CD4-positive, alpha-beta T cell treated with Interferon gamma for 1 hour (primary cell): ENCODE measurements at places on chromosomes 5 and 9.

DNA sequence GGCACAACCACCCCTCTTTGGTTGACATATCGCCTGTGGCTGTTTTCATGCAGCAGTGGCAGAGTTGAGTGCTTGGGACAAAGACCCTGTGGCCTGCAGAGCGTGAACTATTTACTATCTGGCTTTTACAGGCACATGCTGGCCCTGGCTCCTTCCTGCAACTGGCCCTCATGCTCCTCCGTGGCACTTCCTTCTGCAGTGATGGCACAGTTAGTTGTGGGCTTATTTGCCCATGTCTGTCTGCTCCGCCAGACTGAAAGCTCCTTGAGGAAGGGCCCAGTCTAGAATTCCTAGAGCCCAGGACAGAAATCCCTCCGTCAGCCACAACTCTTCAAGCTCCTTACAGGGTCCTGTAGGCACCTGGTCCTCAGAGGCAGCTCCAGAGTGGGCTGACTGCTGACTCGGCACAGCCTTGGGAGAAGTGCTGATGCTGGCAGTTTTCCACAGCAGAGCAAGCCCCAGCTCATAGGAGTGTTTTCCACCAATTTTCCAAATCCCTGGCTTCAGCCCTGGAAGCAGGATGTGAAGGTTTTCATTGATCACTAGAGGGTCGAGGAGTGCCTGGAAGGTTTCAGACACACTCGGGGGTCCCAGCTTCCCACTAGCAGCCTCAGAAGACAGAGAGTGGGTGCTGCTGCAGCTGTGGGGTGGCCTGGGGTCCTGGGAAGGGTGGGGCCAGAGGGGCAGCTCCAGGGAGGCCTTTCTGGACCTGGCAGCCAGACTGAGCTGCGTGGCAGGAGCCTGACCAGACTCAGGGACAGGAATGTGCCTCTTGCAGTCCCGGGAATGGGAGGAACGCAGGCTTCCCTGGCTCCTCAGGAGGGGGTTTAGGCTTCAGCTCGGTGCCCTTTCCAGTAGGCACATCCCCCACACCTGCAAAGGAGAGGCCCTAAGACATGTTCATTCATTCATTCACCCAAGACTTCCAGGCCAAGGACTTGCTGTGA lies 56.5 kb upstream of the ANGPTL2 start:
- DNase-seq, result no peak

GRCh38 chr5:126965061-126965475 lies 65.3 kb downstream of the MARCHF3 start:
- no peak for DNase-seq

DNA sequence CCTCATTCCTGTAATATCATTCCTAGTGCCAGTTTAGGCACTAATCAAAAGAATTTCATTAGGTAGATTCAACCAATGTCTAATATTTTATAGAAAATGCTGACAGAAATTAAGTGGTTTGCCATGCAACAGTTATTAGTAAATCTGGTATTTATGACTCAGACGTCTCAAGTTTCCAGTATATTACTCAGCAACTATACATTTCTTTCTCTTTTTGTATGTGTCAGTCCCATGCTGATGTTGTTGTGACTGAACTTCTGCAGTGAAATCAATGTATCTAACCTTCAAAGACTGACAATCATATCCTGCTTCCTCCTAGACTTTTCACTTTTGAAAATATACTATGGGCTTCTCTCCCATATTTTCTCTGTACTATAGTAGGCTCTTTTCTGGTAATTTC lies 822.5 kb downstream of the NR2F1-AS1 start:
- DNase-seq, result no peak

DNA sequence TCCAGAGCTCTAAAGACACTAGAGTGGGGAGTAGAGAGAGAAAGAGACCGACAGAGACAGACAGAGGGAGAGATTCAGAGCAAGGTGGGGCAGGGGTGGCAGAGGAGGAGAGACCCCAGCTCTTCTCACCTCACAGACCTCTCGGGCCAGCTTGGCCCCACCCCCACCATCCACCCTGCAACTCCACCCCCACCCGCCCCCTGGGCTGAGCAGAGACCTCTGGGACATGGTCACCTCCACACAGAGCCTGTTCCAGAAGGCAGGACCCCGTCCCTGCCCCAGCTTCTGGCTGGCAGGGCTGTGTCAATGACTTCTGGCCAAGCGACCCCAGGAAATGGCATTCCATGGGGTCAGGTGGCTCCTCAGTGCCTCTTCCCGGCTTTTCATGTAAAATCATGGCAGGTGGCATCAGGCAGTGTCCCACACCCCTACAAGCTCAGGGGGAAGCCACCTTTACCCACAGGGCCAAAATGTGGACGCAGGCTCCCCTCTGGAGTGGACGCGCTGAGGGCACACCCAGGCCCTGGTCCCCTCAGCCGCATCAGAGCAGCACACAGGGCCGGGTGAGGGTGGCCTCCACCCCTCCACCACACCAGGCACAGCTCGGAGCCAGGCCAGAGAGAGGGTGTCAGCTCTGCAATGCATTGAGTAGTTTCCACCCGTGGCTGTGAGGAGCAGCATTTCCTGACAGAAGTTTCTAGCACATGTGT lies 131.2 kb upstream of the LPCAT1 start:
- DNase-seq, result no peak

- DNase-seq, result no peak
Measured at GRCh38 chr5:37709020-37709419, 130.8 kb downstream of the GDNF start.

DNA sequence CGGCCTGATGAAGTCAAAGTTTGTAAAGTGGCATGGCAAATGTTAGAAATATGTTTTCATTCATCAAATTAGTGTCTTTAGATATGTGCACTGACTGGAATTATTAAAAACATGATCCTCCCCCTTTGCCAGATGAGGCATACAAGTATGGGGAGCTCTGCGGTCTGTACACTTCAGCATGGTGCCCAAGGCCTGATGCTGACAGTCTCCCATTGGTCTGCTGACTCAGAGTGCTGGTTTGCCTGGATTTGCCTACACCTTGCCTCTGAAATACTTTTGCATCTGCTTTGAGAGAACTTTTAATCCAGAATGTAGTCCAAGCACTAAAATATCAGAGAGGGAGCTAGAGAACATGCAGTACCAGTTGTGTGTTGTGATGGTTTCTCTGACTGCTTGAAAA lies 354.3 kb upstream of the ACTBL2 start:
- no peak for DNase-seq

DNA sequence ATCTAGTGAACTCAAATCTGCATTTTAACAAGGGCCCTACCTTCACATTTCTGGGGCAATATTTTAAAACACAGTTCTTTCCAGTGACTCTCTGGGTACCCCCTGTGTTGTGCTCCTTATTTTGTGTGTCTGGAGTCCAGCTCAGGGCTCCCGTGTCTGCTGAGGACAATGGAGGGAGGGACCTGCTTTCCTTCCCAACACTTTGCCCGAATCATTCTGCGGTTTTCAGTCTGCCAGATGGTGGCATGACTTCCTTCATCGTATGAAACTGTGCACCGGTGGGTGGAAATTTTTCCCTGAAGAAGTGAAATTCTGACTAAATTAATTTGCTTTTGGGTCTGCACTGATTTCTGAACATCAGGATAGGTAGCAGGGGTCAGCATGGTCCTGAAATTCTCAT lies 153.6 kb upstream of the CD180 start:
- no peak for DNase-seq
